ENCODE measurements at places on chromosomes 7 and 10. TPM values are rescaled to one million over a fixed set of nuclear protein-coding genes. Genes with fewer than 3 reads are reported as not detected.

TDRD1 gene
- not detected for total RNA-seq

GRCh38 chr10:132737390-132738048, 48.4 kb downstream of the NKX6-2 start:
- DNase-seq, result no peak

PON3 gene
- total RNA-seq, result not detected

DNA sequence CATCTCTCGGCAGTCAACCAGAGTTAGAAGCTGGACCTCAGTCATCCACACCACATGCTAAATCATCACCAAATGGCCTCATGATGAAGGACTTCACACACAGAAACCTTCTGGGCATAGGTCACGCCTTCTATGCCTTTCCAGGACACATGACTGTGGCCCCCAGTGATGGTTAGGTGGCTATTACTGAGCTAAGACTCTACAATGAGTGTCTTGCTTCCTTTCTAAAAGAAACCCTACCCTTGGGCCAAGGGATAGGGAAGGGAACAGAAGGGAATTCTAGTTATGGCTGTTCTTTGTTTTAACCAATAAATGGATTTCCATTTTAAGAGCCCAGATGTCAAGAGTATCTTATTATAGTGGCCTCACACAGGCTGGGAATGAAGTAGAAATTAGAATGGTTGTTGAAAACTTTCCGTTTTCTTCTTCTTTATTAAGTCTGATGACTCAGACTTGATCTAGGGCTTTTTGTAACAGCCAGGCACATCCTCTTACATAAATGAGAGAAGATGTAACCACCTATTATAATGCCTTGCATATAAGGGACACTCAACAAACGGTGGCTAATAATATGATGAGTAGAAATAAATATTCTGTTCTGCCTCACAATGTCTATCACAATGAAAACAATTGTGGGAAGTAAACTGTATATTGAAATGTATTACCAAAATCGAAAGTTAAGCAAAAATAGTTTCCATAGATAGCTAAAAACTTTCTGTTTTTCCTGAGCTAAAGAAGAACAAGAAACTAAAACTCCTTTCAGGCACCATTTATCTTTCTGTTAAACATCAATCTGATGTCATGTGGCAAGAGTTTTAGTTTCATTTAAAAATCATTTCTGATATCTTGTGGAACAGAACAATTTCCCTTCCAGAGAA, 62.5 kb upstream of the TOMM7 start:
- peak; percentile 46 for DNase-seq

- DNase-seq, result no peak
These were observed 704.6 kb downstream of the CCSER2 start for GRCh38 chr10:85032981-85033380.

GRCh38 chr7:2049782-2050510, 182.8 kb downstream of the MAD1L1 start:
- no peak for DNase-seq

BTBD16 gene
- total RNA-seq, result not detected

DNA sequence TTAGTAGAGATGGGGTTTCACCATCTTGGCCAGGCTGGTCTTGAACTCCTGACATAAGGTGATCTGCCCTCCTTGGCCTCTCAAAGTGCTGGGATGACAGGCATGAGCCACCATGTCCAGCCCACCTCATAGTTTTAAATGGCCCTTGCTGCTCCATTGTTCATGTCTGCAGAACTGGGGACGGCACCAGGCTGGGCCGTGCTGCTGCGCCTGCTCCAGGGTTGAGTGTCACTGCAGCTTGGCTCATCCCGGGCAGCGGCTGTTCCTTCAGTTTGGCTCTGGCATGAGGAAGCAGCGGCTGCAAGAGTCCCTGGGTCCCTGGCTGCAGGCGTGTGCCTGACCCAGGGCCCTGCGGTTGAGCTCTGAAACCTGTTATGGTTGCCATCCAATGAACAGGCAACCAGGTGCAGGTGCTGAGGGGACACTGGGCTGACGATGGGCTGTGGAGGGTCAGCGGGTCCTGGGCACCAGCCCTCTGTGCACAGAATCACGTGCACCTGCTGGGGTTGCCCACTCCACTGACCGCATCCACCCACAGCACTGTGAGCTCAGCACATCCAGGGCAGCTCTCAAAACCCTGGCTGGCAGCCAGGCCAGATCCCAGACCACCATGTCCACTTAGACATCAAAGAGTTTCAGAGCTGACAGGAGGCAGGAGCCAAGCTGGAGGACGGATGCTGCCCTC, 70.2 kb upstream of the PPP2R2D start:
- no peak for DNase-seq

DNA sequence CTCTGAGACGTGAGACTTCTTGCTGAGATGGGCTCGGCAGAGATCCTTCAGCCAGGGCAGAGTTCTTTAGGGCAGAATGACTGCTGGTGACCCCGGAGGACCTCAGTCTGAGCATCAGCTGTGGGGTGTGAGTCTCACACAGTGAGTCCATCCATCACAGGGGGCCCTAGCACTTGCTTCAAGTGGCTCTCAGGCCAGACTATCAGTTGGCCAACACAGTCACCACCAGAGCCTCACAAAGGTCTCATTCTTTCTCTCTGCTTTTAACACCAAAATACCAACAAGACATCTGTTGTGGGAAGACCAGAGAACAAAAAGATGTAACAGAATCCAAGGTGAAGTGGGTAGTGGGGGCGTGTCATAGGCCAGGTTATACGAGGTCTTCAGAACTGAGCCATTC, 345.6 kb upstream of the NRP1 start:
- no peak for DNase-seq

- DNase-seq, result no peak
These were observed 54.3 kb downstream of the IKZF1 start for GRCh38 chr7:50358779-50359178.

- DNase-seq, result no peak
These were observed 78.7 kb downstream of the EMX2 start for GRCh38 chr10:117621196-117621595.

DNA sequence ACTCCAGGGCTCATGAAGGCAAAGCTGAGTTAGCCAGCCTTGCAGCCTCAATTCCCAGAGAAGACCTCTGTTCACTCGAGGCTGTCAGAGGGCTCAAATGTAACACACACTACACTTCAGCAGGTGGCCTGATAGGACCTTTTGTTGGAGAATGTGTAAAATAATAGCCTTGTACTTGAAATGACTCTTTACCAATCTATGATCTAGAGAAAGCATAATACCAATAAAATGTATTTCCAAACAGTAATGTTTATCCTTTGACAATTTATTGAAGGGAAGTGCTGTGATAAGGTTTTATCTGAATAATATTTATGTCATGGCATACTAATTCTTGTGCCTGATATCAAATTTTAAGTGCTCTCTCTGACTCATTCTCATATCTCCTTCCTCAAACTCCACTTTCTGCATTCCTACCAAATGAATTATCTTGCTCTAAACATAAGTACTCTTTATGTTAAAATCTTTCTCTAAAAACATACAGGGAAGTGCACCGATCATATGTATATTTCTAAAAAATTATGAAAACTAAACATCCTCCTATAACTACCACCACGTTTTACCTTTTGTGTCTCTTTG, 20.9 kb downstream of the CYP3A7 start:
- DNase-seq, result no peak

GRCh38 chr7:131890176-131890575, 333.7 kb upstream of the PODXL start:
- DNase-seq, result no peak

GRCh38 chr7:23373151-23374004, 74.2 kb downstream of the MALSU1 start:
- DNase-seq, result peak; percentile 33

DNA sequence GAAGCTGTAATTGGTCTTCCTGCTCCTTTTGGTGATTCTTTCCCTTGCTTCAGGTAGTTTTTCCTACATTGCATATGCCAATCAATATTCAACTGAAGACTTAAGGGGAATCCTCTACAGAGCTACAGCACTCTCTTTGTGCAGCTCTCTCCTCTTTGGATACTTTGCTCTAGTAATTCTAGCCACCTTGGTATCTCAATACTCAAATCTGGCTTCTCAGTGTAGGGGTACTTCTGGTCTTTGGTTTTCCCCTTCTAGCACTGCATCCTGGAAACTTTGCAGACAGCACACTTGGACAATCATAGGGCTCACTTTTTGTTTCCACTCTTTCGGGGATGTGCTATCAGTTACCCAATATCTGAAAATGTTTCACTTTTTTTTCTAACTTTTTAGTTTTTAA, 9.9 kb downstream of the PHTF2 start:
- DNase-seq, result no peak

GRCh38 chr7:105337529-105337928, 51.2 kb downstream of the SRPK2 start:
- no peak for DNase-seq

TAF6 gene
- 80.4 TPM for total RNA-seq

DNA sequence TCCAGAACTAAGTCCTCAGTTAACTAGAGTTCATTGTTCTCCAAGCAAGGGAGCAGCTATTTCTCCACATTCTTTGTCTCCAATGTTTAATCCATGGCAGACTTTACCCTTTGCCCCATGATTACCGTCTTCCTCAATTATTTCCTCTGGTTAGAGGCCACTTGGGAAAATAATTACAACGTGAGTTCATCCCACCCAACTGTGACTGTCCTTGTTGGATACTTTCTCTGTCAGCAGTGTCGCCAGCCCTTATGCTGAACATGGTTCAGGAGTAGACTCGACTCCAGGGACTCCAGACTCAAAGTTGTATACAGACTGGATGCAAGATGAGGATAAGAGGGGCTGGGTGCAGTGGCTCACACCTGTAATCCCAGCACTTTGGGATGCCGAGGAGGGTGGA, 17.1 kb upstream of the SEPHS1 start:
- no peak for DNase-seq

Measured in RPMI7951 (cell line).